ENCODE measurements at places on chromosomes 16 and 17. TPM values are rescaled to one million over a fixed set of nuclear protein-coding genes. Genes with fewer than 3 reads are reported as not detected.

DNA sequence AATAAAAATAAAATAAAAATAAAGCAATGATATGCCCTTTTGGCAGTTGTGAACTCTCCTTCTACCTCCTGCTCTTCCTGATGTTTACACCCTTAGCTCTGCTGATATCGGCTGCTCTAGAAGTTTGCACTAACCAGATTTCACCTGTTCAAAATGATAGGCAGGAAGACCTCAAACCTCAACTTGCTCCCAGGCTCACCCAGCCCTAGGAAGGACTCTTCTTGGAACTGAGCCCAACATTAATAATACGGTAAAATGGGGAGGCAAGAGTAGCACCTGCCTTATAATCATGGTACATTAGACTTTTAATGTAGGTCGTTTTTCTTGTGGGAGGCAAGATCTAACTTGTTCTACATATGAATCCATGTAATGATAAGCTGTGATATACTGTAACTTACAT lies 61.2 kb upstream of the MED13 start:
- no peak for DNase-seq

- no peak for DNase-seq
These were observed 75.4 kb upstream of the CHMP6 start for GRCh38 chr17:80916246-80916645.

DNA sequence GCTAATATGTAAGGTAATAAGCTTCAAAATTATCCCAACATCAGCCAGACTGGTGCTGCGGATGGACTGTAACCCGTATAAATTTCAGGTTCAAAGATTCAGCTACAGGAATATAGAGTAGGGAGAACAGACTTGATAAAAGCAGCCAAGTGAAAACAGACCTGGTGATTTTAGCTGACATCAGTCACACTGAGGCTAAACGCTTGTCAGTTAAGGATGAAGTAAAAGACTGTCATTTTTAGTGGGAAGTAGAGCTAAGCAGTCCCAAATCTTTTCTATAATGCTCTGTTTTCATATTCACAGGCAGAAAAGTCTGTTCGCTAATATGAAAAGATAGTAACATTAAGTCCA lies 35.4 kb downstream of the CMTM4 start:
- DNase-seq, result no peak

- no peak for DNase-seq
These were observed 1.1 kb downstream of the CHTF8 start for GRCh38 chr16:69131167-69131838.

- DNase-seq, result no peak
These were observed 439 bp downstream of the TRIM25 start for GRCh38 chr17:56913353-56913866.

DNA sequence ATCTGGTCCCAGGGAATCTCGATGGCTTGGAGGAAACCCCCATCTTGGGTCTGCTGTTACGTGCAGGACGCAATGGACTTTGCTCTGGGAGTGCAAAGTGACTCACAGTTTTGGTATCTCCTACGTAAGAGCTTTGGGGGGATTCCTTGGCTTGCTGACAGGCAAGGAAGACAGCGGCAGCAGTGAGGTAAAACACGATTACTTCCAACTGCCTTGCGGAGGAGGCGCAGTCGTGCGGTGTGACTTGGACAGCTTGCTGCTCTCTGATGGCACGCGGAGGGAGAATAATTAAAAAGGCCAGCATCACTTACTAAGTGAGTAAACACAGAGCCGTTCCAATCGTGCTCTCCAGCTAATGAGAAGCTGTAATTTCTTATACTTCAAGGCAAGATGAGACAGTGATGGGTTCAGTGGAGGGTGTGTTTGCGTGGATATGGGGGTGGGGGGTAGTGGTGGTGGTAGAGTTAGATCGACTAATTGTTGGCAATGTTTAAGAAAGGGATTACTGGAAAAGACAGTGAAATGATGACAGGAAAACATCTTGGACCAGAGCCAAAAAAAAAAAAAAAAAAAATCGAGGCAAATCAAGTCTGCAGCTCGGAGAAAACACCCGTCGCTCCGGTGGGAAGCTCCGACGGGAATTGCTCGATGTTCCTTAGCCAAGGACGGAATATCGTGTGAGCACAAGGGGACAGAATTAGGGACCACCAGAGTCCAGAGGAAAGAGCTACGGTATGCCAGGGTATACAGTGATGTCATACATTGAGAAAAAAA lies 184.8 kb upstream of the ZFHX3 start:
- DNase-seq, result peak; percentile 92

DNA sequence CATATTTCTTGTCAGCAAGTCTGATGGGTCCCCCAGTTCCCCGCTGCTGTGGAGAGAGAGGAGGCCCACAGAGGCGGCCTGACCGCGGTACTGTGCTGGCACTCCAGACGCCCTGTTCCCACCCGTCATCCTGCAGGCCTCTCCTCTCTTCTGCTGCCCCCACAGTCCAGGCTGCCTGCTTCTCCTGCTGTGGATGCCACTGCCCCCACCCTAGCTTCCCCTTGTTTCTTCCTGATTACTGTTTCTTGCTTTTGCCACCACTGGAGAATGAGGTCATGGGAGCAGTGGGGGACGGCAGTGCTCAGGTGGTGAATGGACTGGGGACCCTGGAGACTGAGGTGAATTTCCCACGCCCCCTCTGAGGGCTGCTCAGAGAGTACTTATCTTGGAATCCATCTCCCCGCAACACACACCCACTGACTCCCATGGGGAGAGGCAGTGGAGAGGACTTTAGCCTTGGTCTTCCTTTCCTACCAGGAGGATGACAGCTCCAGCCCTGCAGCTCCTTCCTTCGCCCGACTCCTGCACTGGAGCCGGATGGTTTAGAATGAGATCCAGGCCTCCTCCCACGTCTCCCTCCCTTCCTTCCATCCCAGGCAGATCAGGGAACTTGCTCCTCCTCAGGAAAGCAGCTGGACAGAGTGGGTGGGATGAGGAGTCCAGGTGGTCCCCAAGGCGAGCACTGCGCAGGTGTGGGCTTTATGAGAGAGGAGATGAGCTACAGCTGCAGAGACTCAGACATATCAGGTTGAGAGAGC lies 60.4 kb downstream of the PLXDC1 start:
- no peak for DNase-seq

GRCh38 chr17:50028736-50029120 lies 27.2 kb upstream of the ITGA3 start:
- no peak for DNase-seq

PLD6 gene
- total RNA-seq, result 0.92 TPM

PRSS53 gene
- total RNA-seq, result 2.2 TPM

ADAP2 gene
- total RNA-seq, result 5.1 TPM

PRDM7 gene
- total RNA-seq, result not detected

EPX gene
- not detected for total RNA-seq

Measured in epithelial cell of proximal tubule (primary cell).